ENCODE measurements at places on chromosomes 4 and X.

- no peak for DNase-seq
Measured at GRCh38 chr4:113375964-113376666, 326.7 kb downstream of the ANK2 start.

DNA sequence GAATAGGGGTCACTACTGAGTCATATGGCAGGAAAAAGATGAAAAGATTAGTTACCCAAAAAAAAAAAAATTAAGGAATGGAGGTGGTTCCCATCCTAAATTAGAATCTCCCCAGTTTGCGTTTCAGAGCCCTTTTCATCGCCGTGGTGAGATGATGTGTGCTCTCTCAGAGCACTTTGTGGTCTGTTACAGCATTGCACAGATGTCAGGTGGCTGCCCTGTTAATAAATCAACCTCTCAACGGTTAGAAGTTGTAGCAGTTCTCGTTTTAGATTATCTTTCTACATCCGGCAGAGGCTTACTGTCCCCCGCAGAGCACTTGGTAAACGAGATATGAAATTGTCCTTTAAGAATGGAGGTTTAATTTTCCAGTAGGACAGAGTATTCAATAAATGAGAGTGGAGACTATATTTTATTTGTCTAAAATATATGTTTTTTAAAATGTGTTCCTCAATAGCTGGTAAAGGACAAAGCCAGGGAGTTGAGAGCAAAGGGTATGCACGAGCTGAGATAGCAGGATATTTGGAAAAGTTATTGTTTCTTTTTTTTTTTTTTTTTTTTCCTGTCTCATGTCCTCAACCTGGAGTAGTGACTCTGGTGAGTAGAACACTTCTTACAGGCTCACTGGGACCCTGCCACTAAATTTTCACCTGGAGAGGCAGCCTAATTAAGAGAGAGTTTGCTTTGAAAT, 26.9 kb downstream of the AFF1 start:
- no peak for DNase-seq

- no peak for DNase-seq
Measured at GRCh38 chrX:1743105-1743504, 128.2 kb downstream of the ASMT start.

GRCh38 chr4:145333786-145334185, 147.9 kb upstream of the SMAD1 start:
- no peak for DNase-seq

DNA sequence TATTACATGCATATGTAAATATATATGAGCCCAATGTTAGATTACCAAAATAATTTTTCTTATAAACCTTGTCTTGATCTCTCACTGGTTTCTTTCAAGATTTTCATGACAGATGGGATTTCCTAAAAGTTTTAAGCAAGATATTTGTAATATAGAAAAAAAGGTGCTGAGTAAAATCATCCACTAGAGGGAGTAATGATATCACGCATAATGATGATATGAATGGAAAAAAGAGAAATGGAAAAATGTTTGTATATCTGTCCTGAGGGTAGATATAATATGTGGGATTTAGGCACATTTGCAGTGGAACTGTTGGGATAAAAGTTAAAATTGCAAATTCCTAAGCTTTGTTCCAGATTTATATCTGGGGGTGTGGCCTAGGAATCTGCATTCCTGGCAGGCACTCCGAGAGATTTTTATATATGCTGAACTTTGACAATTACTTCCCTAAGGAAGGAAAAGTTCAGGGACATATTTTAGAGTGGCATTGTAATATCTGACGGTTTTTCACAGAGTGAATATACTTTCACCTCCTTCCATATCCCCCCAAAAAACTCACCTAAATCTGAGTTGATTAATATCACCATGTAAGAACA, 60.5 kb downstream of the TMA16 start:
- no peak for DNase-seq

DNA sequence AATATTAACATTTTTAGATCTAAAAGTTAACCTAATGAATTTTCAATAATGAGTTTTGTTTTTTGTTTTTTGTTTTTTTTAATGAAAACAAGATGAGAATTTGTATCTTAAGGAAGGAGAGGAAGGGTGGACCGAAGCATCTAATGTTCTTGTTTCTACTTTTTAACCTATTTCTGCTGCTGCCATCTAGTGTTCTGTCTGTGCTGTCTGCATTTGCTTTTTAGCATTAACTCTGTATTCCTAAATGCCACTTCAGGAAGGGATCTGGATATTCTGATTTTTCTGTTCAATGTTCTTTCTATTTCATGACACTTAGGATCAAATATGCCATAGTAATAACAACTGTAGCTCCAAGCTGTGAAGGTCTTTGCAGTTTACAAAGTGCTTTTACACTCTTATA, 161.7 kb downstream of the BRWD3 start:
- DNase-seq, result no peak

DNA sequence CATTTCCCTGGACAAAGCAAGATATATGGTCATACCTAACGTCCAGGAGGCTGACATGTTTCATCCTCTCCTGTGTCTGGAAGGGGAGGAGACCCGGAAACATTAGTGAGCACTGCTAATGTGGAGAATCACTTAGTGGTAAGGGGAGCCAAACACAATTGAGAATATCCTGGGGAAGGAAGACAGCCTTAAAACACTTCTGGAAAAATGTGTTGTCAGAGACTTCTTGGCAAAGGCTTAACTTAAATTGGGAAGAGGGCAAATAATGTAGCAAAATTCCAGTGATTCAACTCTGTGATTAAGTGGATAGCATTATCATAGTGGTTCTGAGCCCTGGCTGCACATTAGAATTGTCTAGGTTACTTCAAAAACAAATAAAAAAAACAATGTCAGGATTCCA, 39.5 kb downstream of the SPARCL1 start:
- no peak for DNase-seq

DNA sequence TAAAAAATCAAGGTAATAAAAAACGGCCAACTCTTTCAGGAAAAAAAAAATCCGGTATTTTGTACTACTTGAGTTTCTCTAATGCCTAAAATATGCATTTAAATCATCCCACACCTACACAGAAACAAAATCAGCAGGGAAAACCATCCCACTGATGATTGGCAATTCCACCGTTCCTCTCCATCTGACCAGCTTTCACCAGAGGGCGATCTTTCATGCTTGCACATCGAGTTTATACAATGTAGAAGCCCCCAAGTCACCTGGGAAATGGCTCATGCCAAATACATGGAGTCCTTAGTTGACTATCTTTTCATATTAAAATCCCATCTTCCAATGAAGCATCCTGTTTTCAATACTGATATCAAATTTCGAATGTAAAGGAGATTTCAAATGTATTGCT, 69.2 kb downstream of the PTCHD1 start:
- no peak for DNase-seq

GRCh38 chrX:72492499-72492898, 80.1 kb downstream of the HDAC8 start:
- DNase-seq, result no peak

DNA sequence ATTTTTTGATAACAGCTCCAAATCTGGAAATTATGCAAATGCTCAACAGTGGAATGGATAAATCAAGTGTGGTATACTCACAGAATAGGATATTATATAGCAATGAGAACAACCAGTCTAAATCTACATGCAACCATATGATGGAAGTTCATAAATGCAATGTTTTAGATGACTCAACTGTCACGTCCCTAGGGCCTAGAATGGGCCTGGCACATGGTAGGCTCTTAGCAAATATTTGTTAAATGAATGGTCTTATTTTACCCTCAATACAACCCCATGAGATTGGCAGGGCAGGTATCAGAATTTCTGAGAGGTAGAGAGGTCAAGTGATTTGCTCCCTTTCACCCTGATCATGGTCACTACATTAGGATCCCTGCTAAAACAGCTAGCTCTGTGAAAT, 14.6 kb upstream of the NKX3-2 start:
- DNase-seq, result no peak

- no peak for DNase-seq
Measured at GRCh38 chr4:113531572-113531971, 230.0 kb downstream of the CAMK2D start.

GRCh38 chr4:41199788-41200187, 14.6 kb downstream of the APBB2 start:
- no peak for DNase-seq

DNA sequence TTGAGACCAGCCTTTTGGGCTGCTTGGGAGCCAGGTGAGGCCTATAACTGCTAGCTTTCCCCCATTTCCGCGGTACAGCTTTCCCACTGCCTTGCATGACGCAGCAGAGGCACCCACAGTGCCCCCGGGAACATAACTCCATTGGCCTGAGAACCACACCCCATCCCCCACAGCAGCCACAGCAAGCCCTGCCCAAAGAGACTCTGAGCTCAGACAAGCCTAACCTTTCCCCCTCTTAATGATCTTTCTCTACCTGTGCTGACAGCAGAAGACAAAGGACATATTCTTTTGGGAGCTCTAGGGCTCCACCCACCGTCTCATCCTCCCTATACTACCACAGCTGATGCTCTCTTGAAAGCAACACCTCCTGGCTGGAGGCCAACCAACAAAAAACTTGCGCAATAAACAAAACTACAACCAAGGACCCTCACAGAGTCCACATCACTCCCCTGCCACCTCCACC, 114.8 kb downstream of the FANCB start:
- DNase-seq, result no peak

DNA sequence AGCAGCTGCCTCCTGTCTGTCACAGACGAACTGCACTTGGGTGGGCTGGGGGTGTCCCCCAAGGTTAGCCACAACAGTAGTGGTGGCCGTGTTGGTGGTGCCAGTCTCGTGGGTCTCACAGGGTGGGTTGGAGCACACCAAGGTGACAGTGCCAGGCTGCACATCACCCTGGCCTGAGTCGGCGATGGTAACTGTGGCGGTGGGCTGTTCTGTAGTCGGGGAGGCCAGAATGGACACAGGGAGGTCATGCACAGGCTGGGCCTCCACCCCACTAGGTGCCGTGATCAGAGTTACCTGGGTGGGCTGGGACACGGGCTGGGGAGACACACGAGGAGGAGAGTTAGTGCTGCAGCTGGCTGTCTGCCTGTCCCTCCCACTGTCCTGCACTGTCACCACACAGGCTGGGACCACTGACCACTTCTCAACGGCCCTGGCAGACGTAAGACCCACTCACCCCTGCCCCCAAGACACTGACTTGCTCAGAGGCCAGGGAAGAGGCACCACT, 10.8 kb upstream of the RENBP start:
- DNase-seq, result no peak

GRCh38 chr4:12120968-12121367, 692.3 kb upstream of the HS3ST1 start:
- DNase-seq, result no peak

DNA sequence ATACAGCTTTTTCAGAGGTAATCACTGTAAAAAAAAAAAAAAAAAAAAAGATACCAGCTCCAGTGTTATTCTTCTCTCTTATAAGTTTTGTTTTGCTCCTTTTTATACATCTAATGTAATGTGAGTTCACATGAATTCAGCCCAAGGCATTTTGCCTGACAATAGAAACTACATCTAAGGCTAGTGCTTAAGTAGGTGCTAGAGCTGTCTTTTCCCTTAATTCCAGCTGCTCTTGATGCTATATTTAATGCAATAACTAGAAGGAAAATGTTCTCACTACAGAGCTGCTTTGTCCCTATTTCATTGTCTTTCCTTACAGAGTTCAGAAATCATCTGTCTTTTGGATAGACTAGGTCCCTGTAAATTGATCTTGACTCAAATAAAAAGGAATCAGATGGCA, 150.1 kb downstream of the NAA11 start:
- DNase-seq, result no peak

DNA sequence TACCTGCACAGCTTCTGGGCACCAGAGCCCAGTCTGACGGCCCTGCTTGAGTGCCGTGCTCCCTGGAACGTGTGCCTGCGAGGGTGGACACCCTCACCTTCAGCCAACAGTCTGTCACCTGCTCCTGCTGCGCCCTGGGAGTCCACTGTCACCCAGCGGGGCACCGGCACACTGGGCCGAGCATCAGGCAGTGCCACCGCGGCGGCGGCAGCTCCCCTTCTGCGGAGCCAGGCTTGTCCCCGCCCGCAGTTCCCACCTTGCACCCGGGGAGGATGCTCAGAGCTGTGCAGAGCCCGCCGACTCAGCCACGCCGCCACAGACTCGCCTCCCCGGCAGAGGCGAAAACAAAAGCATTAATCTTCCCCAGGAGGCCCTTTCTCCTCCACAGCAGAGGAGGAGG, 86.8 kb downstream of the ABLIM2 start:
- no peak for DNase-seq

GRCh38 chr4:10448991-10449390, 8.2 kb downstream of the ZNF518B start:
- DNase-seq, result no peak

- no peak for DNase-seq
Measured at GRCh38 chrX:16828124-16828908, 41.8 kb downstream of the RBBP7 start.

GRCh38 chr4:155305619-155306018, 71.1 kb downstream of the MAP9 start:
- DNase-seq, result no peak

GRCh38 chr4:88609387-88609786, 17.1 kb downstream of the HERC3 start:
- no peak for DNase-seq

GRCh38 chr4:185019456-185020292, 1.4 kb downstream of the HELT start:
- DNase-seq, result no peak

DNA sequence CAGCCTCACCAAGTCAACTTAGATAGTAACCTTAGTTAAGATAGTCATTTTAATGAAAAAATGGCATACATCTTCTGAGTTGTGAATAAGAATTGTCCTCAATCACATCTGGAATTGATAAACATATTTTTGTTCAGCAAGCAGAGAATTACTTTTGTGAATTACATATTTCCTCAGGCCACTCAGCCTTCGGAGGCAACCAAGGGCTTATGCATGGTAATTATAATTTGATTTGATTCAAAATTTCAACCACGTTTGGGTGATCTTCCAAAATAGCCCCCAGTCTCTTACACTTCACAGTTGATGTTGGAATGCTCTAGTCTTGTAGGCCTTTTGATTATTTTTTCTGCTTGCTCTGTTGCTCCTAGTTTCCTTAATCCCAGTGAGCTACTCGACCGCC, 63.4 kb downstream of the GALNTL6 start:
- no peak for DNase-seq

- DNase-seq, result no peak
Measured at GRCh38 chr4:68732653-68733466, 62.4 kb upstream of the UGT2B15 start.

DNA sequence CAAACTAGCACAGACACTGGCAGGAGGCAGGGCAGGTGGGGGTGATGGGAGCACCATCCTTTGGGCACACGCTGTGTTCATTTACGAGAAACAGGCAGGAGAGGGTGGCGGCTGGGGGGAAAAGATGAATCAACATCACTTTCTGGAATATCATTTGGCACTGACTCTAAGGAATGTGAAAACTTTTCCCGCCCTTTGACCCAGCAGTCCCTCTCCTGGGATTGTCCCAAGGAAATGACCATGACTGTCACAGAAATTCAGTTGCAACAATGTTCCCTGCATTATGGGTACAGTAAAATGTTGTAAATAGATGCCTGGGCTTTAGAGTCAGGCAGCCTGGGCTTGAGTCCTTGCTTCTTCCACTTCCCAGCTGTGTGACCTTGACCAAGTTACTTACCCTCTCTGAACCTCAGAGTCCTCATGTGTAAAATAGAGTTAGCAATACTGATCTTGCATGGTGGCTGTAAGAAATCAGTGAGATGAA, 58.6 kb downstream of the ABLIM2 start:
- DNase-seq, result no peak

- DNase-seq, result no peak
Measured at GRCh38 chr4:176308441-176308840, 11.3 kb upstream of the SPCS3 start.
